Suppressor macrophage treated with lipopolysaccharide for 4 hours (primary cell): ENCODE measurements at places on chromosomes 4 and X.

GRCh38 chrX:107857837-107858236 is 32.2 kb downstream of the MID2 start:
- no peak for DNase-seq

GRCh38 chr4:108287834-108288413 is 119.2 kb upstream of the LEF1 start:
- DNase-seq: no peak

- no peak for DNase-seq
These were observed 1.1 kb downstream of the FBXL5 start for GRCh38 chr4:15653864-15654592.

- peak; percentile 67 for DNase-seq
These were observed 224.6 kb downstream of the SPRY1 start for GRCh38 chr4:123621072-123621705.

DNA sequence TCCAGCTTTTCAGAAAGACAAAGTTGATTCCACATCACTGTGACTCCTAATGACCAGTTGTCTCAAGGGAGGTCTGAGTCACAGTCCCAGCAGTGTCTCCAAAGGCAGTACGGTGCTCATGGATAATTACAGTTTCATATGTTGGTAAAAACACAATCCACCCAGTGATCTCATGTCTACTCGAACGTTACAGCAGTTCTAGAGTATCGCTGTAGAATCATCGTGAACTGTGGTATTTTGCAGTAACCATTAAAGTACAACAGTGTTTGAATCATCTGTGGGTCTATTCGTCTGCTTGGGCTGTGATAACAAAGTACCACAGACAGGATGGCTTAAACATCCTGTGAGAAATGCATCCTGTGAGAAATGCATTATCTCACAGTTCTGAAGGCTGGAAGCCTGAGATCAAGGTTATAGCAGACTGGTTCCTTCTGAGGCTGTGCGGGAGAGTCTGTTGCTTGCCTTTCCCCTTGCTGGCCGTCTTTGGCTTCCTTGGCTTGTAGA is 121.1 kb upstream of the SORBS2 start:
- DNase-seq: no peak

DNA sequence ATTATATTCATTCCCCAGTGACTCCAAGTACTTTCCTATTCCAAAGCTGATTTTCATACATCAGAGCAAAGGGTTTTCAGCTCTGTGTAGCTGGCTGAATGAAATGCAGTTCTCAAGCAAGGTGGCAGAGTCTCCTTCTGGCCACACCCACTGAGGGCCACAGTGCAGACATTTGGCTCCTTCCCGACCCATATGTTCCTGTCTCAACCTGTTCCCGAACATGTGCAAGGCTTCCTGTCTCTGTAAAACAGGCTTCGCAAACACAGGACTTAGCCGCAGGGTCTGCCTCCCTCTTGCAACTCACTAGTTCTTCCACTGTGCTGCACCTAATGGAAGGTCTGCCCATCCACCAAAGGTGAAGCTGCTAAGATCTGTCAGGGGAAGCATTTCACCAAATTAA is 249.2 kb downstream of the MID1IP1 start:
- no peak for DNase-seq

GRCh38 chr4:13783800-13784411 is 156.4 kb upstream of the BOD1L1 start:
- DNase-seq: no peak

GRCh38 chr4:99630857-99631360 is 26.7 kb downstream of the C4orf54 start:
- DNase-seq: no peak

- DNase-seq: no peak
These were observed 1051.7 kb downstream of the C4orf33 start for GRCh38 chr4:130147641-130148040.

DNA sequence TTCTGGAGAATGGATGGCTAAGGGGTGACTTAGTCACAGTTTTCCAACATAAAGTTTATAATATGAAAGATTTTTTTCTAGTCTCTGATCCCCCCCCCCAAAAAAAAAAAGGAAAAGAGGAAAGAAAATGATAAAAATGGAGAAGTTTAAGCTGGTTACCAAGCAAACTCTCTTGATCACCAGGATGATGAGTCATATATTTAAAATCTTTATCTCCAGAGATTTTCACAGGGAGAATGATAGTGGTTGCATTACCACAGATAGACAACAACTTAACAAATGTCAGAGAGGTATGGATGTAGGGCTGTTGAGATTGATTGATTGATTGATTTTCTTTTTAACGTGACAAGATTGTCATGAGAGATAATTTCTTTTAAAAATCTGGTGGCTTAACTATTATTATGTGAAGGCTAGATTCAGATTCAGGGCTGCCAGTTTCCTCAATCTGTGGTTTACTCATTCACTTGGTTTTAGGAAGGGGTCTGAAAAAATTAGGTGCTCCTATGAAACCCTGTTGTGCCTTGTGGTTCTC is 13.3 kb upstream of the TEX13C start:
- DNase-seq: no peak

DNA sequence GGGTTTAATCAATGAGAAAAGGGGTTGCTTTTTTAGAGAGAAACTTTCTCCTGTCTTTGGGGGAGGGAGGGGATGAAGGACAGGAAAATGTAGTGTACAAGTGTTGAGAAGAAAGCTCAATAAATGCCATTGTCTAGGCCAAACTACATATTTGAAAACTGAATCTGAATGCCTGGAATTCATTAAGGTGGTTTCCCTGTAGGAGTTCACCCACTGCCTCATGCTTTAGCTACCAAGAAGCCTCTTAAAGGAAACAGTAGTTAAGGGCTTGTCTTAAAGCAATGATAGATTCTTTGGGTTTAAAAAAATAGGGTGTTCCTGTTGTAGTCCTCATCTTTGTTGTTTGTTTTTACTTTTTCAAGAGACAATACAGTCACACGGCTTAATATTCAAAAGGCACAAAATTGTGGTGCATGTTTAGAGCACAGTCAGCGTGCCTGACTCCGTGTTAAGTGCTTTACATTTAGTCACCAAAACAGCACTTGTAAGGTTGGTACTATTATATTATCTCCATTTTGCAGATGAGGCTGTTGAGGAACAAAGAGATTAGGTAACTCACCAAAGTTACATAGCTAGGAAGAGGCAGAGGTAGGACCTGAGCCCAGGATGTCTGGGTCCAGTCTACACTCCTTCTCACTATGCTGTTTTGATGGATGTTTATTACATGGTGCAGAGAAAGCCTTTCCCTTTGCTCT is 46.0 kb downstream of the FNIP2 start:
- no peak for DNase-seq

GRCh38 chrX:44223150-44223549 is 120.3 kb downstream of the EFHC2 start:
- no peak for DNase-seq

DNA sequence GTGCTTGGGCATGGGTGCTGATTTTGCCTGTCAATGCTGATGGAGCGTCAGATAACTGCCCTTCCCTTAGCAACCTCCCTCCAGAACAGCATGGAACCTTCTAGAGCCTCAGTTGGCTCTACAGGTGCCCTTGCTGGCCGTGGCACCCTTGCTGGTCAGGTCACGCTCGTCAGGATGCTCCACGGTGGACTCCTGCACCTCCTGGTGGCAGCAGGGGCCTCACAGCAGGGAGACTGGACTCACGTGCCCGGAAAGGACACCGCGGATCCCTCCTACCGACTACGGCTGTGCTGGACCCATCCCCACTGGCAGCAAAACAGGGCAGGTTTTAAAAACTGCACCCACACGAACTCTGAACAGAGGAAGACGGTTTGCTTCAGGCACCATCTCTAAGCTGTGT is 82.1 kb upstream of the AFAP1 start:
- DNase-seq: no peak

- no peak for DNase-seq
These were observed 129.4 kb downstream of the REELD1 start for GRCh38 chr4:146343776-146344175.

DNA sequence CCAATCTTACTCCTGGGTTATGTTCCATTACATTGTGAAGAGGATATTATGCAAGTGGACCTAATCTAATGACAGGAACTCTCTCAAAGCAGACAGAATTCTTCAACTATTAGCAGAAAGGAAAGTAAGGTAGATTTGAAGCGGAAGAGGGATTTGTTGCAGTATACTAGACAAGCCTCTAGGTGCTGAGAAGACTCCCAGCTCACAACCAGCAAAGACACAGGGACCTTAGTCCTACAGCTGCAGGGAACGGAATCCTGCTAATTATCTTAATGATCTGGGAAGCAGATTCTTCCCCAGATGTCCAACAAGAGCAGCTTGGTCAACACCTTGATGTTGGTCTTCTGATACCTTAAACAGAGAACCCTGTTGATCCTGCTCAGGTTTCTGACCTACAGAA is 73.6 kb downstream of the STK32B start:
- no peak for DNase-seq

DNA sequence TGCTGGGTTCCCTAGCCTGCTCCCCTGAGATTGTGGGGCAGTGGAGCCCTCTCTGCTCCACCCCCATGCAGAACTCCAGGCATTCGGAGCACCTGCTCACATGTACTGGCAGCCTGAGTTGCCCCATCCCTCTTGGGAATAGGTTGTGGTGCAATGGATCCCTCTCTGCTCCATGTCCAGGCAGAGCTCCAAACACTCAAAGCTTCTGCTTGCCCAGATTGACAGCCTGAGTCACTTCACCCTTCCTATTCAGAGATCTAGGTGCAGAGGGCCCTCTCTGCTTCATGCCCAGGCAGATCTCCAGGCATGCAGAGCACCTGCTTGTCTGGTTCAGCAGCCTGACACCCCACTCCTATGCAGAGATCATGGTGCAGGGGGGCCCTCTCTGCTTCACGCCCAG is 18.6 kb upstream of the TEX13B start:
- no peak for DNase-seq

- no peak for DNase-seq
These were observed 177.3 kb upstream of the FAT1 start for GRCh38 chr4:186900984-186901383.

DNA sequence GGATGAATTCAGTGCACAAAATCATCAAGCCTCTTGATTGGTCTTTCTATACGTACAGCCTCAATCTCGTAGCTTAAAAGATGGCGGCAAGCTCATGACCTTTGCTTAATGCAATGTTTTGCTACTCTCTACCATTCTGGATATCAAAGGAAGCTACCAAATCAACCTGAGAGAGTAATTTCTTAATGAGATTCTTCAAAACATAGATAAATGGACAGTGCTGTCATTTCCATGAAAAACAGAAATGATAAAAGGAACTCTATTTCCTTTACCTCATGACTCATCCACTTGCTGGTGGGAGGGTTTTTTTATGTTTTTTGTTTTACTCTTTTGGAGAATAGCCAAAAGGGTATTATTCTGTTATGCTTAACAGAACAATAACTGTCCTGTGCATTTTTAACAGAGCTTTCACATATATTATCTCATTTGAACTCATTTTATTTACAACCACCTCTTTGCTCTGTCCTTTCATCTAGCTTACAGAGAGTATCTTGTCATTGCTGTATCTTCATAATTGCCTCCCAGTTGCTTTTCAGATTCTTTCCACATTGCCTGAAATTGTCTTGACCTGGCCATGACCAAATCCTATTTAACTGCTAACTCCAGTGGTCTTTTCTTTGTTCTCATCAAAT is 138.6 kb upstream of the GPR101 start:
- no peak for DNase-seq

GRCh38 chrX:105299286-105299685 is 78.8 kb upstream of the TEX13A start:
- no peak for DNase-seq

- DNase-seq: no peak
These were observed 94.3 kb downstream of the AREG start for GRCh38 chr4:74539044-74539790.

DNA sequence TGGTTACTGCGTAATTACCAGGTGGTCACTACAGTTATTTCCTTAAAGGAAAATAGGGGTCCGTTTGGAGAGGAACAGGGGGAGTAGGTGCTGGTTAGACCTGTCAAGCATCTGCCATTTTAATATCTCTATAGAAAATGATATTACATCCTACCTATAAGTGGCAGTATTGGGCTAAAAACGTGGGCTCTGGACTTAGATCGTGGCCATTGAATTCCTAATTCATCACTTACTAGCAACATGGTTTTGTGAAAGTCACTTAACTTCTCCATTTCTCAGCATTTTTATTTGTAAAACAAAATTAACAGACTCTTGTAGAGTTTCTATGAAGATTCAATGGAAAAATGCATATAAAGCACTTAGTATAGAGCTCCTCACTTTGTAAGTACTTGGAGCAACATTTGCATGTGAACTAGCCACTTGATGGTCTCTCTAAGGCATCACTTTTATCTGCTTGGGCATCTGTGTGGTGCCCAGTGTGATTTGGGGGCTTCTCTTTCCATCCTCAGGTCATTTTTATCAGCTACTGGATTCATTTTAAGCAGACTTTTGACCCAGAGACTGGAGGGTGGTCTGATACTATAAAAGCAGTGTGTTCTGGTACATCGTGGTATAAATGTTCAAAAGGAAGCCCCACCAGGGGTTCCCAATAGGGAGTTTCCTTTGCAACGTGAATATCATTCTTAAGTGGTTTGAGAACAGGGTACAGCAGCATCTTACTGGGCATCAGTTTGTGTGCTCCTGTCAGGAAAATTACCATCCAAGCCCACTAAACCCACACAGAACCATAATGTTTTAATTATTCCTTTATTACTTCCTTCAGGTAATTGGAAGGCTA is 42.7 kb upstream of the RASSF6 start:
- peak; percentile 78 for DNase-seq

- no peak for DNase-seq
These were observed 91.2 kb upstream of the SOD3 start for GRCh38 chr4:24704149-24704548.

GRCh38 chr4:162360369-162361149 is 196.8 kb upstream of the FSTL5 start:
- DNase-seq: no peak

DNA sequence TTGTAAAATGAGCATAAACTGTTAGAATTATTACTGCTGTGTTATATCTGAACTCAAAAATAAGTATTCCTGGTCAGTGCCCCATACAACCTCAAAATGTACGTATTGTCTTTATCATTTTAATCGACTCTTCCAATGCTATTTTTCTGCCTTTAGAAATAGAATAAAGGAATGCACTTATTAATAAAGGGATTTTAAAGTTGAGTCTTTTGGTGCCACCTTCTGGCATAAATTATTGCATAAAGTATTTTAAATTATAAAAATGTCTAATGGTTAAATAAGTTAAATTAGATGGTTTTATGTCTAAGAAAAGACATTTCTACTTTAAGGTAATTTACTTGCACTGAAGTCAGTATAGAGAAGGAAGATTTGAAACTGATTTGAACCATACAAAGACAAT is 424.0 kb upstream of the NDST4 start:
- peak; percentile 10 for DNase-seq

- no peak for DNase-seq
These were observed 157.6 kb downstream of the KLHL13 start for GRCh38 chrX:117959045-117959444.

- peak; percentile 39 for DNase-seq
These were observed 137.8 kb upstream of the HS3ST1 start for GRCh38 chr4:11566444-11567022.

GRCh38 chrX:17376431-17377077 is 1.6 kb downstream of the NHS start:
- no peak for DNase-seq
